Brain pericyte (primary cell): ENCODE measurements at places on chromosomes 2 and 18.

DNA sequence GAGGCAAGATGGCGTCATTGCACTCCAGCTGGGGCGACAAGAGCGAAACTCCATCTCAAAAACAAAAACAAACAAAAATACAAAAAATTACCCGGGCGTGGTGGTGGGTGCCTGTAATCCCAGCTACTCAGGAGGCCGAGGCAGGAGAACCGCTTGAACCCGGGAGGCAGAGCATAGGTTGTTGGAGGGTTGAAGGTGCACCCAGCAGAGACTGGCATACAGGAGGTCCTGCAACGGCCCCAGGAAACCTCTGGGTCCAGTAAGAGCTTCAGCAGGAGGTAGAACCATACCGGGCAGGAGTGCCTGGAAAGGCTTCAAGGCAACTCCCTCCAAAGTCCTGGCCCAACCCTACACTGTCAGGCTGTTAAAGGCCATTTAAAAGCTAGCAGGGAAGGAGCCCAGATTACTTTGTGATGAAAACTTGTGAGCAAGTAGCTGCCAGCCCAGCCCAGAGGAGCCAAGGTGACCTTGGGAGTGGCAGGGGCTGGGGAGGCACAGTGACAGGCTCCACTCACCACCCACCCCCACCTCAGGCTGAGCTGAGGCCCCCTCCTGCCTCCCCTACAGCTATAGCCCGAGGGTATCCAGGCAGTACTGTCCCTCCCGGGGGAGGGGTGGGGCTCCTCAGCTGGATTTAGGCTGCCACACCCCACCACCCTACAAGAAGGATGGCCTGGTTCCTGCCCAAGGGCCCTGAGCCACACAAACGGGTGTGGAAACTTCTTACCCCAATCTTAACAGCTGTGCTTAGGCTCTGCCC, 28.1 kb downstream of the TFCP2L1 start:
- no peak for DNase-seq

- DNase-seq, result no peak
Measured at GRCh38 chr2:99757611-99758114, 267.8 kb upstream of the REV1 start.

- no peak for DNase-seq
Measured at GRCh38 chr2:240466579-240467148, 31.2 kb downstream of the GPC1 start.

DNA sequence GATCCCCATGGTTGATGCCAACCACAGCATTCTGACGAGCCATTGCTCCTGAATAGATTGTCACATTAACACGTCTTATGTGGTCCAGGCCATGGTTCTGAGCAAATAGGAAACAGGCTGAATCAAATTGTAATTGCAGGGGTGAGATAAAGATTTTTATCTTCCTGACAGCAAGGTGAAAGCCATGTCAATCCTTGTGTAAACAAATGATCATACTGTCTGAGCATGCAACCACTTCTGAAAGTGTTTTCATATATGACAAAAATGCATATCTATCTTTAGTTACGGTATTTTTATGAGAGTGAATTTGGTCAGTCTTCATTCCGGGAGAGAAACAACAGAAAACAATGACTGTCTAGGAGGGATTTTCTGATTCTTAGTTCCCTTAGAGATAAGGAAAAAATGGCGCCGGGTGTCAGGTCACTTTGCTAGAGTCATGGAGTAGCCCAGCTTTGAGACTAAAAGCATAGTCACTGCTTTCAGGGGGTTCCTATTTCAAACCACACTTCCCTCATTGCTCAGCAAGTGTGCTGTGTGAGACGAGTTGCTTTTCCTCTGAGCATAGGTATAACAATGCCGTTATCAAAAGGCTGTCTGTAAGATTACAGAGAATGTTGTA, 958.9 kb downstream of the DCDC2C start:
- DNase-seq, result no peak

DNA sequence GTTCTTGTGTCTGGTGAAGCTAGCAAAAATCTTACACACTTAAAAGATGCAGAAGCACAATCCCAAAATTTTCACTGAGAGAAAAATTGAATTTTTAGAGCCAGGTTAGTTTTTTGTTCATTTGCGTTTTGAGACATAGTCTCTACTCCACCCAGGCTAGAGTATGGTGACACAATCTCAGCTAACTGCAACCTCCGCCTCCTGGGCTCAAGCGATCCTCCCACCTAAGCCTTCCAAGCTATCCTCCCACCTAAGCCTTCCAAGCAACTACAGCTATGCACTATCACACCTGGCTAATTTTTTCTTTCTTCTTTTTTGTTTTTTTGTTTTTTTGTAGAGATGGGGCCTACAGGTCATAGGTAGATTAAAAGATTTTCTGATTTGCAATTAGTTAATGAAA, 113.1 kb upstream of the RAB6C start:
- DNase-seq, result no peak

DNA sequence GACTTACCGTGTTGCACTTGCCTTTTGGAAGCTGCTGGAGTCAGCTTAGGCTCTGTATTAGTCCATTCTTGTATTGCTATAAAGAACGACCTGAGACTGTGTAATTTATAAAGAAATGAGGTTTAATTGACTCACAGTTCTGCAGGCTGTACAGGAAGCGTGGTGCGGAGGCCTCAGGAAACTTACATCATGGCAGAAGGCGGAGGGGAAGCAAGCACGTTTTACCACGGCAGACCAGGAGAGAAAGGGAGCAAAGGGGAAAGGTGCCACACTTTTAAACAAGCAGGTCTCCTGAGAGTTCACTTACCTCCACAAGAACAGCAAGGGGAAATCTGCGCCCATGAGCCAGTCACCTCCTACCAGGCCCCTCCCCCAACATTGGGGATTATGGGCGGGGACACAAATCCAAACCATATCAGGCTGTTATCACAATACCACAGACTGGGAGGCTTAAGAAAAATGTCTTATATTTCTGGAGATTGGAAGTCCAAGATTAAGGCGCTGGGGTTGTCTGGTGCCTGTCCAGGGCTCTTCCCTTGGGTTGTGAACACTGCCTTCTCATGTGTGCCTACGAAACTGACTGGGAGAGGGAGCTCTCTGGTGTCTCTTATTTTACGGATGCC, 3.6 kb upstream of the D2HGDH start:
- DNase-seq, result no peak

DNA sequence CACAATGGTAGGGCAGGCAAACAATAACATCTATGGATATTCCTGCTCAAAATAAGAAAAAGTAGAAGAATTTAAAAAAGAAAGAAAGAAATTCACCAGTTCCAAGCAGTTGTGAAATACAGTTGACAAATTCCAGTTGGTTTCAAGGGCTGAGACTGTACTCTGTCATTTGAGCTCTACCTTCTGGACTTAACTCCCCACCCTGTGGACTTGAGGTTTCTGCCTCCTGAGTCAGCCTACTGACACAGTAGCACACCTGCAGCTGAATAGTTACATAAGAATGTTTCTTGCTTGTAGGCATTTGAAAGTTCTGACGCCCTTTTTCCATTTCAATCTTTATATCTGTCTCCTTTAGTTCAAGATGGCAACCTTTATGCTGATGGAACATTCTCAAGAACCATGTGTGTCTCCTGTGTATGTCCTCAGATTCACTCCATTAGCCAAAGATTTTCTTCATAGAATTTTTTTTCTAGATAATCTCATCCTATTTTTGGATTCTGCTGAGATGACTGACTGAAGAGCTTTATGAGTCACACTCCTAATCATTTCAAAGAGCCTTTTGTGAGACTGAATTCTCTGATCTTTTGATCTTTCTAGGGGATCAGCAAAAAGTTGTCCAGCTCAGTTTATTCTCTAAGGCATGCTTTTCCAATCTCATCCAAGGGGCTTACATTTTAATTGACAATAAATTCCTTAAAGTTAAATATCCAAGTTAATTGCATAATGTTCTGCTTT, 19.1 kb downstream of the NETO1 start:
- DNase-seq, result no peak

DNA sequence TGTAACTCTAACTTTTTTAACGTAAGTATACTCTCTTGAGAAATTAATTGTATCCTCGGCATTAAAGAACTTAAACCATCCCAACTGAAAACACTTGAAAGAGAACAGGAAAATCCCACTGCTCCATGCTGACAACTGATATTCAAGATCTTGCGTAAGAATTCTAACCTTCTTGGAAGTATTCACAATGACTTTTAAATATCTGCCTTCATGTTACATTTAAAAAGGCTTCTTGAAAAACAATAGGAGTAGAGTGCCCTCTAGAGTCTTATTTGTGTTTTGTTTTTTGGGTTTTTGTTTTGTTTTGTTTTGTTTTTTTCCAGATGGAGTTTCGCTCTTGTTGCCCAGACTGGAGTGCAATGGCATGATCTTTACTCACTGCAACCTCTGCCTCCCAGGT, 65.4 kb upstream of the DNAJC10 start:
- peak; percentile 33 for DNase-seq
